ENCODE measurements at places on chromosomes 3 and 15. TPM values are rescaled to one million over a fixed set of nuclear protein-coding genes. Genes with fewer than 3 reads are reported as not detected.

DNA sequence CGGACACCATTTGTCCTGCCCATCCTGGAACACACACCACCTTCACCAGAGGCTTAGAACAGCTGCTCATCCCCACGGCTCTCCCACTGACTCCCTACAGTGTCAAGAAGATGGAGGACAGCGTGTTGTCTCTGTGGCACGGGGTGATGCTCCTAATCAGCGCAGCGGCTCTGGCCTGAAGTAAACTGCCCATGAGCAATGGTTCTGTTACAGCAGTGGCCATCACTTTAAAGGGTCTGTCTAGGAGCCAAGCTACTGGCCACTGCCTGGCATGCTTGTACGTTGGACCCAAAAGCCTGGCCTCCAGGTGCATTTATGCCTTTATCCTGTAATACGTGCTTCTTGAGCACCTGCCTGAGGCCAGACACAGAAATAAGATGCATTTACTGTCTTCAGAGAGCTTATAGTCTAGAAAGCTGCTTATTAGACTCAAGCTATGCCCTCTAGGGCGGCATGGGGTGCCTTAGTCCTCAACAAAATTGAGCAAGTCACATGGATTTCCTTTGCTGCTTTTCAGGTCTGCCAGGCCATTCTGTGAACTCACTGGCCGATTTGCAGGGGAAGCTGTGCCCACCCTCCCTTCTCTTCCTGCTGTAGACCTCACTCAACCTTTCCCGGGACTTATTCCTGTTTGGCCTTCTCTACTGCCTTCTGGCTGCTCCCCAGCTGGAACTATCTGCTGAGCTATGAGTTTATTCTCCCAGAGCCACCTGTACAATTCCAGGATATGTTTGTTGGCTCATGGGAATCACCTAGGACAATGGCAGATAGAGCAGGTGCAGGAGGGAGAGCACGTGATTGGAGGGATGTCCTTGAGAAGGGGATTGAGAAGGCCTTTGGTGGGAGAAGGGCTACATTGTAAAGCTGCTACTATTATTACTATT is 51.9 kb downstream of the STARD5 start:
- no peak for DNase-seq

DNA sequence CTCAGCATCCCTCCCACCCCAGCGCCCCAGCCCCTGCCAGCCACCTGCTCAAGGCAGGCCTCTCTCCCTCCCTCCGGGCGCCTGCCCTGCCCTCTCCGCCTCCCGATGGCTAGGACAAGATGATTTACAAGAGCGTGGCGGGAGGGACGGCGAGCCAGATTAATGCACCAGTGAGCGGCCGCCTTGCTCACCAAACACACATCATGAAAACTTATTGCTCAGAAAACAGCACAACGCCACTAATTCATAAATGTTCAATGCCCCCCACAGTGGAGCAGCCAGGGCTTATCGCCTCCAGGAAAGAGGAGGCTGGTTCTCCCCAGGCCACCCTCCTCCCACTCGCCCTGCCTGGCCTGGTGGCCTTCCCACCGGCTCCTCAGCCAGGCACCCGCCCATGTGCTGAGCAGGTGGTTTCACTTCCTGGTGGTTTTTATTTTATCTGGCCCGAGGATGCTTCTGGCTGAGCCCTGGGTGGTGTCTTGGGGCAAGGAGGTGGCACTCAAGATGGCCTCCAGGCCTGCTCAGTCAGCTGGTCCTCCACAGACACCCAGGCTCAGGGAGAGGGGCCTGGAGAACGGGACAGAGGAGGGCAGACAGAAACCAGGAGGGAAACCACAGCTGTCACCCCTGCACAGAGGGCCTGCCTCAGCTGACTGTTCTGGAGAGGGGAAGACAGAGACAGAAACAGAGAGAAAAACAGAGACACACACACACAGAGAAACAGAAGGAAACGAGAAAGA is 284.9 kb downstream of the UACA start:
- no peak for DNase-seq

- no peak for DNase-seq
Measured at GRCh38 chr3:170651260-170651845, 65.5 kb upstream of the SLC7A14 start.

DNA sequence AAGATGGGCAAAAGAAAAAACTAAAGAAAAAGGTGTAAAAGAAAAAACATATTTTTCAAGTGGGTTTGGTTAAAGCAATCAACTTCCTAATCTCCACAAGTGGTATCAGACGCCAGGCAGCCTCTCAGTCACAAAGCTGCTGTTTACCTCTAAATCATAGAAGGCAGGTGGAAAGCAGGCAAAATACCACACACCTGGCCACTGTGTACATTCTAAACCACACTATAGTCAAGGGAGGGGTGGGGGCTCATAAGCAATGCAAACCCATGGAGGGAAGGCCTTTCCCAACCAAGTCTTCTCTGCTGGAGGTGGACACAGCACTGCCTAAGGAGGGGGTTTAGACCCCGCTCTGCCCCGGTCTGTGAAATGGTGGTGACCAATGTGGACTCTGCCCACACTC is 50.4 kb downstream of the MCF2L2 start:
- no peak for DNase-seq

GRCh38 chr3:135097276-135097946 is 302.4 kb downstream of the EPHB1 start:
- no peak for DNase-seq

- DNase-seq = no peak
Measured at GRCh38 chr15:79680720-79681119, 216.1 kb downstream of the MTHFS start.

Gene TRPC1
- total RNA-seq = 31.0 TPM

Gene SLC22A14
- total RNA-seq = not detected

Measured in sigmoid colon (tissue), 7 donors.